ENCODE measurements at places on chromosomes 4 and X.

DNA sequence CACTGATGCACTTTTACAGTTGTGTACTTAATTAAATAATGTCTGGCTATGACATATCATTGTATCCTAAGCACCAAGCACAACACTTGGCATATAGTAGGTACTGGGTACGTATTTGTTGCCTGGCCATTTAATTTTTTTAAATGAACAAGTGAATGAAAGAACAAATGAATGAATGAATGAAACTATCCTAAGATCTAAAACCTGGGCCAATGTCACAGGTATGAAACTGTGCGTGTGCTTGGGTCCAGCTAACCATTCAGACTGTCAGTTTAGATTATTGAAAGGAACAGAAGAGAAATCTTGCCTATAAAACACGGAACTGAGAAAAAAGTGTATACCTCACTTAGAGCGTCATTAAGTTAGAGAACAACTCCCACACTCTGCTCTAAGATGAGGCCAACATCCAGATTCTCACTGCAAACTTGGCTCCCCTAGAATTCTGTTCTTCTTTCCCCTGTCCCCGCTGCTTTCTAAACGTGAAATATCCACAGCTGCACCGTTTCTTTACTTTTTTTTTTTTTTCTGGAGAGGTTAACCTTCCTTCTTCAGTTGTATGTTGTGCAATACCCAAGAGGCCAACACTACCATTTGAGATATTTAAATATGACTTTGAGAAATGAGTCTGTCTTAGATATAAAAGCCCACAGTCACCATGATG lies 17.3 kb upstream of the SEL1L3 start:
- DNase-seq = no peak

GRCh38 chr4:122959441-122959840 lies 37.0 kb upstream of the NUDT6 start:
- no peak for DNase-seq

DNA sequence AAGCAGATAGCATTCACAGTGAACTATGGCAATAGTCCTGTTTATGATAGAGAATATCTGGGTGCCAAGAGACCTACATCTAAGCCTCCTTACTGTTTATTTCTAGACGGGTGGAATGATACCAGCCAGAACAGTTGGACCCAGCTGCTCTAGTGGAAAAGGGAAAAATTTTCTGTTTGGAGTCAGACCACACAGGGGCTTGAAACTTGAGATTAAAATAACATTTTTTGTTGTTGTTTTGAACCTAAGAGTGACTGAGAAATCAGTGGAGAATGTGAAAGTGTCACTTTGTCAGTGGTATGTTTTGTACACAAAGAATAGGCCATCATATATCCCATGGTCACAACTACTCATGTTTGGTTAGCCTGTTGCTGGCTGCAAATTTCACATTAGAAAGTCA lies 105.7 kb downstream of the AGTR2 start:
- no peak for DNase-seq

DNA sequence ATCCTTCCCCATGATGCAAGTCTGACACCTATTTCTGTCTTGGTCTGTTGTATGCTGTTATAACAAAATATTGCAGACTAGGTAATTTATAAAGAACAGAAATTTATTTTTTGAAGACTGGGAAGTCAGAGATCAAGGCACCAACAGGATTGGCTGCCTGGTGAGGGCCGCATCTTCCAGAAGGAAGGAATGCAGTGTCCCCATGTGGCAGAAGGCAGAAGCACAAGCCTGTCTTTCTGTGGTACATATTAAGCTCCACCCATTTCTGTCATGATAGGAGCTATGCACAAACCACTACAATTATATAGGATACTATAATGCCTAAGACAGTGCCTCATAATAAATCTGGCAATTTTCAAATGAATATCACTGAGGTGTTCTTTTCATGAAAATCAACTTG lies 502.3 kb upstream of the DIAPH2 start:
- no peak for DNase-seq

DNA sequence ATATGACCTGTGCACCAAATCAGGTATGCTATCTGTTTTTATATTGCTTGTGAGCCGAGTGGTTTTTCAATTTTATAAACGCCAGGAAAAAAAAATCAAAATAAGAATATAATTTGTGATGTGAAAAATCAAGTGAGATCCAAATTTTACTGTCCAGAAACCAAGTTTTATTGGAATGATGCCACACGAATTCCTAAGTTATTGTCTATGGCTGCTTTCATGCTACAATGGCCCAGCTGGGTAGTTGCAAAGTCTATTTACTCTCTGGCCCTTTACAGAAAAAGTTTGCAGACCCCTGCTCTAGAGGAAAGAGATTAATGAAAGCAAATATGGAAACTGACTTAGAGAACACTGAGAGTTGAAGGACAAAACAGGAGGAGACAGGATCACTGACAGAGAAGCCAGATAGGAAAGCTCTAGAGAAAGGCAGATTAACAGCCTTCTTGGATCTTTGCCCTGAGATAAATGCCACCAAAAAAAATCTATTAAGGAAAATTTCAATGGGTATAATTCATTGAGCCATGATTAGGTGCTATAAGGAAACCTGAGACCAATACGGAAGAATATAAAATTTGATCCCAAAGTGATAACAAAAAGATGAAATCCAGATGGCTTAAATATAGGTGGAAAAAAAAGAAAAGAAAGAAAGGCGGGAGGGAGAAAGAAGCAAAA lies 29.8 kb downstream of the PRSS12 start:
- no peak for DNase-seq

DNA sequence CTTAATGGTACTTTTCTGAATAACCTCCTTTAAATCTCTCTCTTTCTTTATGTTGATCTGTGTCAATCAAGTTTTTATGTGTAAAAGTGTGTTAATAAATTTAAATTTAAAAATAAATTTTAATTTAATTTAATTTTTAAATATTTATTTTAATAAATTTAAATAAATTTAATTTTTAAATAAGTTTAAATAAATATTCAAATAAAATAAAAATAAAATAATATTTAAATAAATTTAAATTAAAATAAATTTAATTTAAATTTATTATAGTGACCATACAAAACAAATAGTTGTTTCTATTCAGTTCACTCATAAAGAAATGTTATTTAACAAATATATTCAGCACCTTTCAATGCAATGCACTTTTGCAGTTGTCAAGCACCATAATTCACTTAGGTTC lies 146.9 kb downstream of the GRID2 start:
- DNase-seq = no peak

GRCh38 chr4:23033796-23034195 lies 341.1 kb downstream of the GBA3 start:
- DNase-seq = no peak

All from GM12878 (cell line).